ENCODE measurements at places on chromosomes 2 and 18.

GRCh38 chr2:219947575-219947974, 320.1 kb downstream of the SLC4A3 start:
- no peak for DNase-seq

GRCh38 chr2:16625759-16626158, 39.9 kb downstream of the CYRIA start:
- DNase-seq: no peak

- no peak for DNase-seq
Observed at GRCh38 chr18:45978084-45978483, 11.0 kb upstream of the EPG5 start.

DNA sequence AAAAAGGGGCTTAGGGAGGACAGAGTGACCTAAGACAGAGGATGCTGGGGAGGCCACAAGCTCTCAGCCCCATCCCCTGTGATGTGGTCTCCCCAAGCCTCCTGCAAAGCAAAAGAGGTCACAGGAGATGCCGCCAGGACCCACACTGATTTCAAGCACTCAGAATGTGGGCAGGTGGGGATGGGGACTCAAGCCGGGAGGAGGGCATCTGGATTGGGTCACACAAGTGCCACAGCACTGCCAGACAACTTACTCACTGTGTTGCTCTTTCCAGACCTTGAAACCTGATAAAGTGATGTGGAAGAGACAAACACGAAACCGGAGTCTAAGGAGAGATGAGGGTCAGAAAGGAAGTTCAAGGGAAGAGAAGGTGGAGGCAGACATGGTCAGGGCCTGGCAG, 95.7 kb downstream of the TTC32 start:
- no peak for DNase-seq

DNA sequence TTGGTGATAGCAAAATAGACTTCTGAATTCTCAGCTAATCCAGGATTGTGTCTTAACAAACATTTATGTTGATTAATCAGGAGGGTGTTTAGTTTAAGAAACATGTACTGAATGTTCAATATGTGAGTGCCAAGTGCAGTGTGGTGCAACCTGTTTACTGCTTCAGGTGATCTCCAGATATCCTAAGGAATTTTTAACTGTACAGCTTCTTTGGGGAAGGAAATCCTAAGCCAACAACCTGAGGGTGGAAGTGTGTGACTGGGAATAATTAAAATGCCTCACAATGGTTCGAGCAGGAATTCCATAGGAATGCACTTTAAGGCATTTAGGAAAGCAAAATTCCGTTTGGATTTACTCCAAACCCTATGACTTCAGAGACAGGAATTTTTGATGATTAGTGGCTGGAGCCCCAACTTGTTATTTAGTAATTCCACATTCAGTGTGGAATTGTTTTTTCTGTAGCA, 16.4 kb downstream of the CRIM1 start:
- no peak for DNase-seq

GRCh38 chr2:23378496-23378895, 6.5 kb upstream of the KLHL29 start:
- DNase-seq: no peak

GRCh38 chr2:16266571-16266970, 326.2 kb downstream of the MYCN start:
- DNase-seq: no peak

DNA sequence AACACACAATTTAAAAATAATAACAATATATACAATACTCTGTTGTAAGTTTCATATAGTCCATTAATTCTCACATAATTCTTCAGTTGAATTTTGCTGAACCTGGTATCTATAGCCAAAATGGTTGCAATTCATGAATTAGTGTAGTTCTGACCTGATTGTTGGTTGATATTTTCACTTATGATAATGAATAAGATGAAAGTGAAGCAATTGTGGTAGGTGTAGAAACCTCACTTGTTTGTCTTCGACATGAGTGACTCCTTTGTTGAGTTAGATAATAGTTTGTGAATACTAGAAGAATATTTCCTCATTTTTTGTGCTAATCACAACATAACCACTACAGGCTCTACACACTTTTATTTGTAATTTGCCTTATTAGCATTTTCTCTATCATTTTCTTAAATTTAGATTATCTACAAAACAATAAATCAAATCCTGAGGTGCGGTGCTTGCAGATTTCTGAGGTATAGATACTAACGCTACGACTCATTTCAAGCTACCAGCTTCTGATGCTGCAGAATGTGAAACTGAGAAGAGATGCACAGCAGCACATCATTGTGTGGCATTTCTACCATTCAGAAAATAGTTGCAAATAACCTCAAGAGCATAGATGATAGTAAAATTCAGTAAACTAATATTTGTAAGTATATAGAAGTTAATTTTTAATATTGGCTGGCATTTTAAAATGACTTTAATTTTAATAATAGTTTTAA, 117.9 kb downstream of the KCNH7 start:
- no peak for DNase-seq

GRCh38 chr18:36942264-36942663, 113.3 kb downstream of the KIAA1328 start:
- DNase-seq: peak; percentile 17

DNA sequence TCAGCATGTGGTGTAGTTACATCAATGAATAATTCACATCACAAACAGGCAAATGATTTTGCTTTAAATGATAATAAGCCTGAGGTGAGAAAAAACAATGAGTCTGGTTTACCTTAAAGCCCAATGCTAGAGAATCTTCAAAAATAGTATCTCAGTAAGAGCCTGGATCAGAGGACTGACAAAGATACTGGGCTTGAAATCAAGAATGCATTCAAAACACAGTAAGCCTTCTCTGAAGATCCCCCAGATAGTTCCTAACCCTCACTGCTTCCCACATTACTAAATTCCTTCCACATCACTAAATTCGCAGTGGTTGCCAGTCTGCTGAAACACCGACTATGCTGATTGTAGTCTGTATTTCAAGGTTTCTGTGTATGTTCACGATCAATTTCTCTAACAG, 514.9 kb downstream of the SUCLG1 start:
- no peak for DNase-seq

- DNase-seq: no peak
Observed at GRCh38 chr2:174473796-174474195, 13.0 kb downstream of the GPR155 start.

DNA sequence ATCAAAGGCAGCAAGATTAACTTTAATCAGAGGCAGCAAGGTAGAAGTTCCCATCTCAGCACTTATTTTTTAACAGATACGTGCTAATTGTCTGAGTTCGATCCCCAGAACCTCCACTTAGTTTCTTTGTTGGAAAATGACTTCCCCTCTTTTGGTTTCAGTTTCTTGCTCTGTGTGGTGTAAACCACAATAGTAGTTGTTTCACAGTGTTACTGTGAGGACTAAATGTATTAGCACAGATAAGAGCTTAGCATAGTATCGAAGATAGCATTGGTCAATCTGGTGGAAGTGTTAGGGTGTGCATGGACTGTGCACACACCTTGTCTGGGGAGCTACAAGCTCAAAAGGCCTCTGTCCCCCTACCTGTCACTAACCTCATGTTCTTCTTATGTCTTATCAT, 988.3 kb upstream of the GYPC start:
- DNase-seq: no peak

- no peak for DNase-seq
Observed at GRCh38 chr2:45681675-45682074, 30.2 kb downstream of the PRKCE start.

DNA sequence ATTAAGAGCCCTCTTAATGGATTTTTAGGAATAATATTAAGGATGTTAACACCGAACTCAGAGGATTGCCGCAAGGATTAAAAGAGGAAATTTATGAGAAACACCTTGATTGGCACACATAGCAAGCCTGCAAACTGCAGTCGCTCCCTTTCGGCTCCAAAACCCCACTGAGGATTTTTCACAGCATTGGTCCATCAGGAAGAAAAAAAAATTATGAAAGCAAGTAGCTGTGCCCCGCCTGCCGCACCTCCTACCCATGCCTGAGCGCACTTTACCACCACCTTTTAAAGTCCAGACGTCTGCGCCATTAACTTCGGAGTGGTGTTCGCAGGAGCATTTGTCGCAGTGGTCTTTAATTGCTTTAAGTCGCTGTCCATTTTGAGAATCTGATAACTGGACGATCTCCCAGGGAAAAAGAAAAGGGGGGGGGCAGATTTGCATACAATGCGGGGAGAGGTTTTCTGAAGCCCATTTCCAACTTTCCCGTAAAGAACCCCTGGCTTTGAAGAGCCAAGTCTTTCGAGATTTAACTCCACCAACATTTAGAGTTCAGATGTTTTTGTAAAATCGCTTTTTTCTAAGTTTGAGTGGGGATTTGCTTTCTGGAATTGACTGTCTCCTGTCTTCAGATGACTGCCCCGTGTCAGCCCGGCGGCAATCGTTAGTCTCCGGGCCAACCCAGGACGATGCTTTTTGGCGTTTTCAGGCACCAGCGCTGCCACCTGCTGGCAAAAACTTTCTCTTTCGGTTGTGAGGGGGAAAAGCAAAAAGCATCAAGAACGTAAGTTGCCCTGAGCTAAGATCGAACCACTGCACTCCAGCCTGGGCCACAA, 913 bp upstream of the TRABD2A start:
- peak; percentile 41 for DNase-seq

GRCh38 chr2:240250985-240251847, 110.8 kb upstream of the OTOS start:
- DNase-seq: peak; percentile 5

GRCh38 chr2:55309446-55309845, 40.4 kb upstream of the MTIF2 start:
- DNase-seq: no peak

DNA sequence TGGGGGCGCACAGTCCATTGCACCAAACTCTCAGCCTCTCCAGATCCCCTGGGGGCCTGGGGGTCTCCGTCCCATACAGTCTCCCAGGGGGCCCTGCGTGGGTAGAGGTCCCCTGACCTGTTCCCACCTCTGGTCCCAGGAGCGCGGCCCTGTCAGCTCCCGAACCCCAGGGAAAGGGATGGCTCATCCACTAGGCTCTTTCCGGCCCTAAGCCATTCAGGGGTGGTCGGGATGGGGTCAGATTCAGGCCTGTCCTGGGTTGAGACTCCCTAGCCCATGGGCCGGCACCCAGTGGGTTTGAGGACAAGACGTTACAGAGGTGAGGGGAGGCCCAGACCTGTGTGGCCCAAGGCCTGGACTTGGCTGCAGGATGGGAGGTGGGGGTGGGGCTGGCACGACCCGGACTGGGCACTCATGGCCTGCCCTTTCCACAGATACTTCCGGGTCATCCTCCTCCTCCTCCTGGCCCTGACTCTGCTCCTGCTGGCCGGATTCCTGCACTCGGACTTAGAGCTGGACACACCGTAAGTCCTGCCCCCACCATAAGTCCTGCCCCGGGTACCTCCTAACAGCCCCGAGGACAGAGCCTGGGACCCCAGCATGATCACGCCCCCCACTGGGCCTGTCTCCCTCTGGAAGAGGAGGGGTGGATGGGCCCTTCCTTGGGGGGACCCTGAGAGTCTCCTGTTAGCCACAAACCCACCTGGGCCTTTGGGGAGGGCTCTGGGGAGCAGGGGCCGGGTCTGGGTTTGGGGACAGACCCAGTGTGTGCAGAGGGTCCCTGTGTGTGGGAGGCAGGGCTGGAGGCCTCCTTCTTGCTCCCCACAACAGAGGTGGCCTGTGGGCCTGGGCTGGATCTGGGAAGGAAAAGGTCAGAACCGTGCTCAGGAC, 10.1 kb upstream of the NEU4 start:
- DNase-seq: no peak

DNA sequence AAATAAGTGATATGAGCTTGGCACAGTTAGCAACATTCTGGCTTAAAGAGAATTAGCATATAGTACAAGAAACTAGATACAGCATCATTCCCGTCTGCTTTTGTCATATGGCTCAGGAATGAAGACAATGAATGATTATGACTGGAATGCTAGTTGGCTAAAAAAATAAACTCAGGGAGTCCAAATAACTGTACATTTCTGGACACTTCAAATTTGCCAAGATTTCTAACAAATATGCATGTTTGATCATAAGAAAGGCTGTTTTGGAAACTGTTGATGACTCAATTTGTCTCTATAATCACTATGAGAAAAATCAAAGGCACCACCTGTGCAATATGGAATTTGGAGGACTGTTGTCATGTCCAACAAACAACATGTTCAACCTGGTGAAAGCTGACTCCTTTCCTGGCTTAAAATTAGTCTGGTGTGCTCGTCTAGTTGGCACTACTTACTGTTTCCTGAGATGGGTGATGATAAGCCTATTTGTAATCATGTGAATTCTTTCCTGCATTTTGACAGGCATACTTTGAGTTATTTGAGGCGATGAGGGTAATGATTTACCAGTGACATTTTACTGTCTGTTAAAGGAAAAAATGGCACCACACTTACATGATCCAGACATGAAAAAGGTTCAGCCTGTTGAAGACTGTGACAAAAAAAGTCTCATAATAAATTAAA, 133.9 kb upstream of the CDH20 start:
- DNase-seq: no peak

Data from NCI-H1105 treated with DMSO at 0.1 percent for 48 hours (cell line).